ENCODE measurements at places on chromosomes 11 and 22.

DNA sequence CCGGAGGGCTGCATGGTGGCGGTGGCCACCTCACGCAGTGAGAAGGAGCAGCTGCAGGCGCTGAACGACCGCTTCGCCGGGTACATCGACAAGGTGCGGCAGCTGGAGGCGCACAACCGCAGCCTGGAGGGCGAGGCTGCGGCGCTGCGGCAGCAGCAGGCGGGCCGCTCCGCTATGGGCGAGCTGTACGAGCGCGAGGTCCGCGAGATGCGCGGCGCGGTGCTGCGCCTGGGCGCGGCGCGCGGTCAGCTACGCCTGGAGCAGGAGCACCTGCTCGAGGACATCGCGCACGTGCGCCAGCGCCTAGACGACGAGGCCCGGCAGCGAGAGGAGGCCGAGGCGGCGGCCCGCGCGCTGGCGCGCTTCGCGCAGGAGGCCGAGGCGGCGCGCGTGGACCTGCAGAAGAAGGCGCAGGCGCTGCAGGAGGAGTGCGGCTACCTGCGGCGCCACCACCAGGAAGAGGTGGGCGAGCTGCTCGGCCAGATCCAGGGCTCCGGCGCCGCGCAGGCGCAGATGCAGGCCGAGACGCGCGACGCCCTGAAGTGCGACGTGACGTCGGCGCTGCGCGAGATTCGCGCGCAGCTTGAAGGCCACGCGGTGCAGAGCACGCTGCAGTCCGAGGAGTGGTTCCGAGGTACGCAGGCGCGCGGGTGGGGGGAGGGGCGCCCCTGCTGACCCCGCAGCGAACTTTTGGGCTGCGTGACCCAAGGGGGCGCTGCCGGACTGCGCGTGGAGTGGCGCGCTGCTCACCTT, 670 bp downstream of the NEFH start:
- DNase-seq, result no peak

GRCh38 chr11:84645988-84646694, 981.0 kb downstream of the DLG2 start:
- DNase-seq, result no peak

DNA sequence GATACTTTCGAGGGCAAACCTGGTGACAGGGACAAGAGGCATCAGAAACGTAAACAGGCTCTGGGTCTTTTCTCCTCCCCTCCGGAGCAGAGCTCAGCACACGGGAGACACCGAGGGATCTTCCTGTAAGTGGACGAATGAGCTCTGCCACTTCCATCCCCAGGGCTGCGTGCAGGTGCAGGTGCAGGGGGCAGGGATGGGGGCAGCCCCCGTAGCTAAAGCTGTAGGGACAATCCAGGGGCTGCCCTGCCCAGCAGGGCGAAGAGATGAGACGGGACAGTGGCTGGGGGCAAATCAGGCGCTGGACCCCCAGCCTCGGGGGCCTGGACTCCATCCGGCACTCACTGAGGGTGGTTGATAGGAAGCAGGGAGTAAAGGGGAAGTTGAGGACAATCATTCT, 505.4 kb downstream of the BRD1 start:
- DNase-seq, result no peak

DNA sequence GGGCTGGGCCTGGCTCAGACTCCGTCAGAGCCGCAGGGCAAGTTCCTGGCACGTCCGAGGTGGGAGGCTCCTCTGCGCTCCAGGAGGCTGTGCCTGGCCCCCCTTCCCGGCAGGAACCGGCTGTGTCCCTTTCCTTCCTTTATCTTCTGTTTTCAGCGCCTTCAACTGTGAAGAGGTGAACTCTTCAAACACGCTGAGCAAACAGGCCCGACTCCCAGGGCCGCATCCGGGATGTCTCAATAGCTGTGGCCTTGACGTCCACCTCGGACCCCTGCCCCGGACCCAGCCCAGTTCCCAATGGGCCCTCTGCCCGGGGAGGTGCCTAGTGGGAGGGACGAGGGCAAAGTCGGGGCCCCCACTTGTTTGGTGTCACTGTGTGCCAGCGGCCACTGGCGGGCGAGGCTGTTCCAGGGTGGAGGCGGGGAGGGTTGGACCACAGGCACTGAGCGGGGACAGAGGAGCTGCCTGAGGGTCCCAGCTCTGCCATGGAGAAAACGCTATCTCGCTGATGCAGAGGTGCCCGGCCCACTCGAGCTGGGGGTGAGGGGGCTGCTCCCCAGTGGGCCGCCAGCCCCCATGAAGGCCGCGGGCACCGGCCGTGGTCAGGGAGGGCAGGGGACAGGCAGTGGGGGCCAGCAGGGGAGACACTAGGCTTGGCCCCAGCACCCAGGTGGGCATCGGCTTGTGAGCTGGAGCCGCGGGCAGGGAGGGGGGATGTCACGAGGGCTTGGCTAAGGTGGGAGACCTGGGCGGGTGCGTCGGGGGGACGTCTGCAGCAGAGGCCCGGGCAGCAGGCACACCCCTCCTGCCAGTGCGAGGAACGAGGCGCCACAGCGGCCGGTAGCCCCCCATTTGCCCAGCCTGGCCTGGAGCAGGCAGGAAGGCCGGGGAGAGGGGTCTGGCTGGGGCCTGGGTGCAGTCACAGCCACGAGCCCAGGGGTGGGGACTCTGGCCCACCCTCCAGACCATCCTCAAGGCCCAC, 2.7 kb upstream of the MUC5B start:
- DNase-seq, result no peak

DNA sequence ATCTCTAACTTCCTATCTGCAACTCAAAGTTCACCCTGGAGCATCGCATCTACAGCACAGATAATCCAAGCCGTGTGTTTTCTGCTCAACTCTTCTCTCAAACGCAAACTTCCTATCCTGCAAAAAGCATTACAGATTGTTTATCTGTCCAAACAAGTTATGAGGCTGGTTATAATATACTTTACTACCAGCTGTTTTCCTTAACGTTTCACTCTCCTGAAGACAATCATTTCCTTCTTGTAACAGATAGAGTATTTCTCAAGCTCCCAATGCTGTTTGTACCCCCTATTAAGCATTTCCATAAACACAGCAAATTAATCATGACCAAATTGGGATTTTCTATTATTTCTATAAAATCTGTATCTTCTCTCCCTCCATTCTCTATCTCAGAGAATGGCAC, 84.7 kb downstream of the SBF2 start:
- DNase-seq, result no peak

DNA sequence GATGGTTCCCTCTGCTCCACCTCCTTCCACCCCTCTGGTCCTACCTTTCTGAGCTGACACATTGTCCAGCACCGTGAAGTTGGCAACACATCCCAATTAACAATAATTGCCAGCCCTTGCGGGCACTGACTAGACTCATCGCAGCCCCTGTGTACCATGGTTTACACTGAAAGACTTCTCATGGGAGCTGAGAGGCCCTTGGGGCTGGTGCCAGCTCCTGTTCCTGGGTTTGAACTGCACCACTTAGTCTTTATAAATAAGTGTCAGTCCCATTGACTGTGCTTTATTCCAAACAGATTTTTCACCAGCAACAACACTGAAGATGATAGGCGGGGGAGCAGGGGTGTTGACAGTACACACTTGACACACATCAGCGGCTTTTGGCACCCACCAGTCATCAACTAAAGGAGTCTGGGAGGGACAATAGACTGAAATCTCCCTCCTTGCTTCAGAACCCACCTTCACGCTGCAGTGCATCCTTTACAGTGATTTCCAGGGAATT, 447.3 kb downstream of the NTM start:
- peak; percentile 69 for DNase-seq

GRCh38 chr11:121274332-121274991, 18.1 kb upstream of the SC5D start:
- DNase-seq, result no peak

GRCh38 chr11:63920126-63920938, 3.4 kb upstream of the RCOR2 start:
- DNase-seq, result no peak

DNA sequence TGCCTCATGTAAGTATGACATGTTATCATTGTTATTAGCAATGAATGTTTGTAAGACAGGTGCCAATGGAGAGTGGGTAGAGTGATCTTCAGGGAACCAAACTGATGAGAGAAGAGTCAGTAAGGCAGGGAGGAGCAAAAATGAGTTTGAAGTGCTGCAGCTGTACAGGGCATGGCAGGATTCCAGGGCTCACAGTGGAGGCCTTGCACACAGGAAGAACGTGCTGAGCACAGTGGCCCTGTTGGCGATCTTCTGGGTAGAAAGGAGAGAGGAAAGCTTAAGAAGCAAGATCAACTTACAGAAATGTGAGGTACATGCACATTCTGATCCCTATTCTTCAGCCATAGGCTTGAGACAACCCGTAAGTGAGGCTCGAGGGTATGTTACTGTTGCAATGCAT, 219.3 kb upstream of the TMEM45B start:
- no peak for DNase-seq

- DNase-seq, result no peak
Measured at GRCh38 chr11:127859941-127860354, 727.4 kb downstream of the ETS1 start.

GRCh38 chr22:28541137-28541536, 138.5 kb downstream of the TTC28 start:
- no peak for DNase-seq

Measured in NCI-H345 (cell line).